ENCODE measurements at places on chromosomes 7 and 10.

GRCh38 chr7:158175779-158176178 lies 411.8 kb downstream of the PTPRN2 start:
- no peak for DNase-seq

GRCh38 chr7:130390486-130390885 lies 10.2 kb downstream of the CPA1 start:
- peak; percentile 61 for DNase-seq

DNA sequence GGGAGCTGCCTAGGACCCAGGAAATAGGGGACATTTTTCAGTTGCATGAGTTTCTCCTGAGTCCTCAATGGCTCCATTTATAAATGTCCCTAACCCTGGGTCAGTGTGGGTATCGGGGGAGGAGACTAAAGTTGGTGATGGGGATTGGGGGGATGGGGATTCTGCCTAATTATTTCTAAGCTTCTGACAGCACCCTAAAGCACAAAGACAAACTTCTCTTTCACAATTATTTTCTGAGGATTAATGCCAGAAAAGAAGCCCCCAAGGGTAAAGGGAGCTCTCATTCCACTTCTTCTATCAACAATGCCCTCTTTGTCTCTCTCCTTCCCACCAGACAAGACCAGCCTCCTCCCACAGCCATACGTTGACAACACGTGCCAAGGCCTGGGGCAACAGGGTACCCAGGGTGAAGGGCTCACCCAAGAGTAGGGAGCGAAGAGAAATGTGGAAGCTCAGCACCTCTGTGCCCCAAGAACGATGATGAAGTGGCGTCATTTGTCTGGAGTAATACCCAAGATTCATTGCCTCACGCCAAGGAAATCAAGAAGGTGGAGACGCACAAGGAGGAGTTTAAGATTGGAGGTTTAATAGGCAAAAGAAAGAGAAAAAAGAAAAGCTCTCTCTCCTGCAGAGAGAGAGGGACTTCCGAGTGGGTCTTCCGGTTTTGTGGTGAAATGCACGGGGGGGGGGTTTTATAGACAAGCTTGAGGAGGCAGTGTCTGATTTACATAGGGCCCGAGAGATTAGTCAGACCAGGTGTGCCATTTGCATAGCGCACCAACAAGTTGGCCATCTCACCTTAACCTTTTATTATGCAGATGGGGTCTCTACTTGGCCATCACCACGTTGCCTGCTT lies 14.4 kb upstream of the GJC3 start:
- no peak for DNase-seq

- no peak for DNase-seq
Observed at GRCh38 chr10:126868371-126868770, 36.9 kb upstream of the DOCK1 start.

DNA sequence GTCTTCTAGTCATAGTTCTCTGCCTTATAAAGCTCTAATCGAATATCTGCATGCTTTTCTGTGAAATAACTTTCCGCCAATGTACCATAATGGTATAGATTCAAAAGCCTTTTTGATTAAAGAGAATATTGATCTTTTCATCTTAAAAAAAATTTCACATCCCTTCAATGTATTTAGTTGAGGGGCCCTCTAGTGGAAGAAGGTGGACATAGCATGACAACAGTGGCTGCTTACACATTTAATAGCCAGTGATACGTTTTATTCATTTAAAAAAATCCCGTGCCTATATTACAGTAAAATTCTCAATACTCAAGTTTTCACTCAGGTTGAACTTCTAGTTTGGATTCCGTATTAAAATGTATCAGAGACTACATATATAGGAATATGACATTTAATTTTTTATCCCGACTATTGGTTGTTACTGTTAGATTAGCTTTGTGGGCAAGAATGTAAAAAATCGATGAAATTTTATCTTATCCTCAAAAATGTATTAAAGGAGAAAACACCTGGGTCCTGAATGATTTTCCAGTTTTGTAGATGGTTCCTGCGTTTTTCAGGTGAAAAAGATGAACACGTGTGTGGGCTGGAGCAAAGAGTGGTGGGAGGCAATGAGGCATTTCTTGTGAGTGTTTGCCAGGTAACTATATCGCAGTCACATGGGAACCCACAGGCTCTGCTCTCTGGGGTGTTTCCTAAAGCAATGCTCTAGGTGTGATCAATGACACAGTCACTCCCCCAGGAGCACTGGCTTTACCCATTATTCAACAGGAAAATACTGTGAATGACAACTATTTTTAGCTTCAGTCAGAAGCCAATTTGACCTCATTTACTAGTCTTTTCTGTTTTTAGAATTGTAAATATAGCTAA lies 24.1 kb upstream of the PNLIP start:
- DNase-seq, result peak; percentile 74

GRCh38 chr10:25600651-25601050 lies 333.4 kb upstream of the MYO3A start:
- peak; percentile 6 for DNase-seq

DNA sequence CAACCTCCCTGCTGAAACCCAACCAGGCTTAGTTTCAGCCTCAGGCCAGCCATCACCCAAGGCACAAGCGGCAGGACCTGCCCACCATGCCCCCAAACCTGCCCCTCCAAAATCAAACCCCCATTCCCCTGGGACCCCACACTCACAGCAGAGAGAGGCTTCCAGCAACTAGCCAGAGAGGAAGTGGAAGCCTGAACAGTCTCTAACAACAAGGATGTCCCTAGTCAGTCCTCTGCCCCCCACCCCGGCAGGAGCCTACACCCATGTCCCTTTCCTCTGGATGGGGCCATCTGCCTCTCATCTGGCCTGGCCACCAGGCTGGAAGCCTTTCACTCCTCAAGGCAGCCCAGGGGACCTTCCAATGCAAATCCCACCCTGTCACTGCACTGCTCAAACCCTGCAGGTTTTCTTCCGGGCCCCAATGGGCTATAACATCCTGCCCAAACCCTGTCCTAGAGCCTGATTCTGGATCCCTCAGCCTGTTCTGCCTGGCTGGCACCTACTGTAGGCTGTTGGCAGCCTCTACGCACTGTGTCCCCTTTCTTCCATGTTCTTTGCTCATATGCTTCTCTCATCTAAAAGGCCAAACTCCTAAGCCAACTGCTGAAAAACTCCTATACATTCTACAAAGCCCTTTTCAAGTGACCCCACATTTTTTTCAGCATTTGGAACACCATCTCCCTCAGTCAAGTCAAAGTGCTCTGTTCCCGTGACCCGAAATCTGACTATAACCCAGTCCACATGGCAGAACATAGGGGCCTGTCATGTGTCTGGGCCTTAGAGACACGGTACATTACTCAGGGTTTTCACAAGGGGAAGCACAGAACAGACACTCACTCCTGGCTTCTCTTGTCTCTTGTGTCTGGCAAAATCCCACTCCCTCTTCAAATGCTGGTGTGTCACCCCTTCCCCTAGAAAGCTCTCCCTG lies 253.3 kb downstream of the TNS3 start:
- DNase-seq, result no peak

DNA sequence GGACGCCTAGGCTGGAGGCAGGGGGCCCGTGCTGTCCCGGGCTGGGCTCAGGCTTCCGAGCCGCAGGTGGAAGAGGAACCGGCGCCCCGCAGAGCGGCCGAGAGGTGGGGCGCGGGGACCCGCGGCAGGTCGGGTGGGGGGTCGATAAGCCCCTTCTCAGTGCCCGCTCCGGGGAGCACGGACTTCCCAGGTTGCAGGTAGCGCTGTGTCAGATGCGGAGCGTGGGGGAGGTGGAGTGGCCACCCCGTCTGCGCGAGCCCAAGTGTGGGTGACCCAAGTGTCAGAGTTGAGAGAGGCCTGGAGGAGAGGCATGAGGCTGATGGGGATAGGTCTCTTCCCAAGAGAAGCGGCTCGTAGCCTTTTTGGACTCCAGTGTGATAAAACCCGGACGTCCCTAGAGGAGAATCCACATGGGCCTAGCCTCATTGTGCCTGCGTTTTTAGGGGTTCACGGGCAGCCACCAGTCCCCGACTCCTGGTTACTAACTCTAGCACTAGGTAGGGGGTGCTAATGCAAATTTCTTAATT lies 580 bp downstream of the EEPD1 start:
- DNase-seq, result no peak

- DNase-seq, result no peak
Observed at GRCh38 chr7:64628721-64629120, 37.2 kb upstream of the ZNF107 start.

DNA sequence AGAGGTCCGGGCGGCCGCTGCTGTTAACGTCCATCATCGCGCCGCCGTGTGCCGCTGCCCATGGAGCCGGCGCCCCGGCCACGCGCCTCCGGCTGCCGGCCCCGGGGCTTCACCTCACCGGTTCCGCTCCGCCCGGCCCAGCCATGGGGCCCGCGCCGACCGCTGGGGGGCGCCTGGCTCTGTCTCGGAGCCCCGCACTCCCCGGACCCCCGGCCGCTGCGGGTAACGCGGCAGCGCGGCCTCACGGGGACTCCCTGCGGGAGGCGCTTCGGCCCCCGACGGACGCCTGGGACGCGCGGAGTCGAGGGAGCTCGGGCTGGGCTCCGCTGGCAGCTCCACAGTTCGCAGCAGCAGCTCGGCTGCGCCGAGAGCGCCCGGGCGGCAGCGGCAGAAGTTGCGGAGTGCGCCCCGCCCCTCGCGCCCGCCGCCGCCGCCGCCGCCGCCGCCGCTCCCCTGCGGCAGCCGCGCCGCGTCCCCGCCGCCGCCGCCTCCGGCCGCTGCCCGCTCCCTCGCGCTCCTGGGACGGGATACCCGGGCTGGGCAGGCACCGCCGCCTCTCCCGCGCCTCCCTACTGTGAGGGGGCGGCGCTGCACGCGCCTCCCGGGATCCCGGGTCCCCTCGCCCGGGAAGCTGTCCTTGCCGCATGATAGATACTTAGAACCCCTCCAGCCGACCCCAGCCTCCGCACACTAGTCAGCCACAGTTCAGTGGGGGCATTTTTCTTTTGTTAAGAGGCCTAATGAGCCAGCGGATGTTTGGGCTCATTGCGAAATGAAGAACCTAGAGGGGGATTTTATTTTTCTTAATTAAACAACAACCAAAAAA lies at the start of gene HTR7:
Gene HTR7, minus strand, starts transcription at position 405 of the 826 bp plus-strand sequence. Its CDS starts 368 bp downstream, at position 37.
- DNase-seq, result peak; percentile 54

GRCh38 chr7:102008535-102009262 lies 191.3 kb downstream of the CUX1 start:
- DNase-seq, result no peak

- DNase-seq, result no peak
Observed at GRCh38 chr10:15361131-15361530, 10.0 kb downstream of the FAM171A1 start.

Measured in choroid plexus epithelial cell (primary cell).